ENCODE measurements at places on chromosomes 2 and 18.
A peak's percentile ranks its signal among the peaks of the same experiment; 100 is the strongest.

- DNase-seq, result no peak
These were observed 1752.4 kb upstream of the CELF4 start for GRCh38 chr18:39318008-39318407.

DNA sequence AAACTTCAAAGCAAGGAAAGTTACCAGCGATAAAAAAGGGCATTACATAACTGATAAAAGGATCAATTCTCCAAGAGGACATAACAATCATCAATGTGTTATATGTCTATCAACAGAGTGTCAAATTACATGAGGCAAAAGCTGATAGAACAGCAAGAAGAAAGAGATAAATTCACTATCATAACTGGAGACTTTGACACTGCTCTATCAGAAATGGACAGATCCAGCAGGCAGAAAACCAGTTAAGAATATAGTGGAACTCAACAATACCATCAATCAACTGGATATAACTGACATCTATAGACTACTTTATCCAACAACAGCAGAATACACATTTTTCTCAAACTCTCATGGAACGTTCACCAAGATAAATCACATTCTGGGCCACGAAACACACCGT lies 65.0 kb downstream of the ROCK2 start:
- DNase-seq, result no peak

GRCh38 chr2:198312596-198313483 lies 508.4 kb downstream of the PLCL1 start:
- DNase-seq, result no peak

- DNase-seq, result no peak
These were observed 377.8 kb downstream of the LRATD1 start for GRCh38 chr2:15010346-15010745.

DNA sequence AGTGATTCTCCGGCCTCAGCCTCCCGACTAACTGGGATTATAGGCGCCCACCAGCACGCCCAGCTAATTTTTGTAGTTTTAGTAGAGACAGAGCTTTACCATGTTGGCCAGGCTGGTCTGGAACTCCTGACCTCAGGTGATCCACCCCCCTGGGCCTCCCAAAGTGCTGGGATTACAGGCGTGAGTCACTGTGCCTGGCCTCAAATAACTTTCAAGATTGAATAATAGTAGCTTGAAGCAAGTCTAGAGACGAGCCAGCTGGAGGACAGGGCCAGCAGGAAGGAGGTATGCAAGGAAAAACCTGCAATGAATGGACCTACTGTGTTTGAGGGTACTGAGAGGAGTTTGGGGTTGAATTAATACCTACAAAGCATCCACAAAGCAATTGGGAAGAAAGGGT lies 87.5 kb downstream of the MSH2 start:
- DNase-seq, result no peak

DNA sequence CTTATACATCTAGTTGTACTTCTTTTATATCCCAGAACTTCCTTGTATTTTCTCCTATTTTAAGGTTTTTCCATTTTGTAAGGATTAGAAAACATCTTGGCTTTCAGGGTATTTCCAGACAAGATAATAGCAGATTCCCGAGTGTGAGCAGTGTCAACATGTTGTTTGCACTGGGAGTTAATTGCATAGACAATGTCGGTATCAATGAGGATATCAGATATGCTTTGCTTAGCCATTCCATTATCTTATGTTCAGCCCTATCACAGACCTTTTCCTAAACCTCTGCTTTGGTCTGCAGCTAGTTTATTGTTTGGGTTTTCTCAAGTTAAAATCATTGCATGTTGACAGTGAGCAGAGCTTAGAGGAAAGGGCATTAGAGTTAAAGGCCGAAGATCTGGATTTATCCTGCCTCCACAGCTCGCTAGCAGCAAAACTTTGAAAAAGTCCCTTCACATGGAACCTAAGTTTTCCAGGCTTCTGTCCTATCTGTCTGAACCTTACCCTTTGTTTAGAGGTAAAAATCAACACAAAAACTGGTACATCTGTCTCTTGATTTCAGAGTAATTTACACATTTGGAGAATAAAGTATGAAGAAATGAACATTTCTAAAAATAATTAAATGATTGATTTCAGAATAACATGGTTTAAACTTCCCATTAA lies 355.4 kb downstream of the KIAA1328 start:
- DNase-seq, result no peak

GRCh38 chr2:62430146-62430545 lies 75.8 kb downstream of the TMEM17 start:
- DNase-seq, result no peak

DNA sequence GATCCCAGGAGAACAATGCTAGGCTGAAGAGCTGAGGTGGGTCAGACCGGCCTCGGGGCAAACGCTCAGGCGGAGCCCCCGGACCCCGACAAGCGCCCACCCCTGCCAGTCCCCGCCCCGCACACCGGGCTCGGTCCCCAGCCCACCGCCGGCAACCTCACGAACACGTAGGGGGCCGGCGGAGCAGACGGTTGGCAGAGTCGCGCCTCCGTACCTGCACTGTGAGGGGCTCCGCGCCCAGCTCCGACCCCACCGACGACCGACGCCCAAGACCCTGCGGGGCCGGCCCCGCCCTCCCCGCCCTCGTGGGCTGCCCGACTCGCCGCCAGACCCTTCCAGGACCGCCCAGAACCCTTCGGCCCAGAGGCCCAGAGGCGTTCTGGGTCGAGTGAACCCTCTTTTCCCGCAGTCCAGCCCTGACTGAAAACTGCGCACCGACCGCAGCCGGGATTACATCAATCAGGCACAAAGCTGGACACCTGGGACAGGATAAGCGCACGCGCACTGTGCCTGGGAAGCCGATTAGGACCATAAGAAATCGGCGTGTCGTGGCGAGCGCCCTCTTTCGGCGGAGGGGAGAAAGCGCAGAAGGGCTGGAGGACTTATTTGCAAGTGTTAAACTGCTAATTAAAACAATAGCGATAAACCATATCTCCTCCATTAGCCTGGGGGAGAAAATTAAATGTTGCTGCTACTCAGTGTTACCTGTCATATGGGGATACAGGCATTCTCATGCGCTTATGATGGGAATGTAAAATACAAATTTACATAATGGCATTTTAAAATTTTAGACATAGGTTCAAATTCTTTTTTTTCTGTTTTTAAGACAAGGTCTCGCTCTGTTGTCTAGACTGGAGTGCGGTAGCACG lies 11.7 kb upstream of the DCTN1 start:
- DNase-seq, result peak; percentile 71

DNA sequence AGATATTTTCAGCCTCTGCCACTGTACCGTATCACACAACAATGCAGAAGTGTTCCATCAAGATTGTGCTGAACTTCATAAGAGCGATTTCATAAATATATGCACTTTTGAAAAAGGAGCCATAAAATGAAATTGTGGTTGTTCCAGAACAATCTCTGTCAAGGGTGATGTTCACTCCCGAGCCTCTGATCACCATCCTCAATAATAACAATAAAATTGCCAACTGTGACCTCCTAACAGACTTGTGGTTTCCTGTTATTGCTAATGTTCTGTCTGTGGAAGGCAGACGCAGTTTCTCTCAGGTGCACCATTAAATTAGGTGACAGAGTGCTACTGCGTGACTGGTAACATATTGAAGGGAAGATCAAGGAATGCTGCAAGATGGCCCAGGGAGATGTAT lies 383.7 kb downstream of the SOCS6 start:
- DNase-seq, result no peak

DNA sequence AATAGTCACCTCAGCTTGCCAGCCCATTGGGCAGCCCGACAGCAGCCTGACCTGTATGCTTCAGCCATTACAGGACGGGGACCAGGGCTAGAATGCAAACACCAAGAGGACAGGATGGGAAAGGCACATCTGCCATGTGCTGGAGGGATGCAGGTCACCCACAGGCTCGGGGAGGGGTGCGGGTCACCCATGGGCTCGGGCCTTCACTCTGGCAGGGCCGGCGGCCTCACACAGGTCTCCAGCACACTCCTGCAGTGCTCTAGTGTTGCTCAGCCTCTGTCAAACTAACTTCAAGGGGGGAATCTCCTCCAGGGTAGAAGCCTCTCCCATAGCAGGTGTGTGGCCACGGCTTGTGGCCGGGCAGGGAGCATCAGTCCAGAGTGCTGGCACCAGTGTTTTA lies 222.5 kb downstream of the SEPTIN10 start:
- DNase-seq, result no peak

DNA sequence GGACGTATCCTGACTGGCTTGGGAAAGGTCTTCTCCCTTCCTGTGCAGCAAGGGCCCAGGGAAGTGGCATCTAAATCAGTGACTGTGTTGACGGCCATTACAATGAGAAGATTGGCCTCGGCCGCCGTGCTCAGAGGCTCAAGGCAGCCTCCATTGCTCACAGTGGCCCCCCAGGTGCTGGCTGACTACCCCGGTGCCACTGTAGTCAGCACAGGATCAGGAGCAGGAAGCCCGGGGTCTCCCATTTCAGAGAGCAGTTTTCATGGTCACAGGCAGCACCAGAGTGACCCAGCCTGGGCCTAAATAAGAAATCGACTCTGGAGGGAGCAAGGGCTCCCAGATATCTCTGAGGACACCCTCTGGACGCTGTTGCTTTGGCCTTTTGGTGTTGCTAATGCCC lies 219.4 kb upstream of the ARL4C start:
- DNase-seq, result no peak

- no peak for DNase-seq
These were observed 3.7 kb downstream of the SERPINB5 start for GRCh38 chr18:63480476-63480875.

- no peak for DNase-seq
These were observed 81.4 kb downstream of the CABYR start for GRCh38 chr18:24220318-24220688.

DNA sequence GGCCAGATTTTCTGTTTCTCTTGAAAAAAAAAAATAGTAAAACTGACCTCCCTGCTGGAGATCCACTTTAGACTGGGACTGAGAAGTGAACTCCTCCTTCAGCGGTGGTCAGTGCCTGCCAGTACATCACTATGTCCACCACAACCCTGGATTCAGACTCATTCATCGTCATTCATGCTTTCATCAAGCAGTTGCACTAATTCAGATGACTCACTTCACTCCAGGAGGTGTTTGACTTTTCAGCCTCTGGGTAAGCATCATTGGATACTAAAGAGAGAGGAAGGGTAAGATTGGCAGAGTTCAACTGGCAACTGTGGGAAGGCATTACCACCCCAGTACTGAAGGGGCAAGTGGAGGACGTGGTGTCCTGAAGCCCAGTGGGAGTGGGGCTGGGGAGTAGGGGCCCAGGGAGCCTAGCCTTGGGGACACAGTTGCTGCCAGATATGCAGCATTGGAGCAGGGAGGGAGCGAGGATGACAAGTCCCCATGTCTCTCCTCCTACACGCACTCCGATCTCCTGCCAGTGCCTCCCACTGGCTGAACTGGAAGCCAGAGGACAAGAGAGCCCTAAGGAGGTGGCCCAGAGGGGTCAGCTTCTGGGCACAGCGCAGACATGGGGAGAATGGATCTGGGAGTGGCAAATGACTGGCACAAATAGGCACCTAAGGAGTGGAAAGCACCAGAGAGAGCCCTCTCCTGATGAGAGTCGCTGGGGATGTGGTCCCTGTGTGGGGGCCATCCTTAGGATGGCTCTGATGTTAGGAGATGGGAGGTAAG lies 111.1 kb downstream of the TGFA start:
- no peak for DNase-seq

- DNase-seq, result no peak
These were observed 140.4 kb downstream of the SMAD2 start for GRCh38 chr18:47790036-47790435.

- no peak for DNase-seq
These were observed 106.7 kb upstream of the ARL4C start for GRCh38 chr2:234603619-234604018.

- no peak for DNase-seq
These were observed 193.8 kb downstream of the RPIA start for GRCh38 chr2:88885275-88885674.

DNA sequence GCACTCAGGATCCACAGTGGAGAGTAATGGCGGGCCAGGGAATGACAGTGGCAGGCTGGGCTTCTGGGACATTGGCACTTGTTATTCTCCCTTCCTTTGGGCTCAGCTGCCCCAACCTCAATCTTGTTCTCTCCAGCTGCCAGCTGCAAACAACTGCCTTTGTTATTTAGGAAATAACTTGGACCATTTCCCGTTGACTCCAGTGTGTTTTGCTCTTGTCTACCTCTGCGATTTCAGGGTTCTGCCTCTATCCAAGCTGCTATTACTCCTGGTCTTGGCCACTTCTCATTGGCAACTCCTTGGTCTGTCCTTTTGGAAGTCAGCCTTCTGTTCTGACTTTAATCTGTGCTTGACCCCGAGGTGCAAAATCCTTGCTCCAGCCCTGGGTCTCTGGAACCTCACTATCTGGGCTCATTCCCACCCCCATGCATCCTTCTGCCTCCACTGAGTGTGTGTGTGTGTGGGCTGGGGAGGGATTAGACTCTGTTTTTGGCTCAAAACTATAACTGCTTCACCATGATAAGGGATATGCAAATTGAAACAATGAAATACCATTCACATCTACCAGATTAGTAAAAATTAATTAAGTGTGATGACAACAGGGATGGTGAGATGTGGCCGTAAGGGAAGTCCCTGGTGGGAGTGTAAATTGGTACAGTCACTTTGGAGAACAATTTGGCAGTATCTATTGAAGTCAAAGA lies 134.1 kb upstream of the CXCR4 start:
- DNase-seq, result no peak

- no peak for DNase-seq
These were observed 45.4 kb upstream of the TAF1B start for GRCh38 chr2:9797681-9798556.

GRCh38 chr18:7711495-7711894 lies 144.4 kb downstream of the PTPRM start:
- no peak for DNase-seq

GRCh38 chr2:77977471-77978063 lies 455.4 kb upstream of the LRRTM4 start:
- no peak for DNase-seq

- no peak for DNase-seq
These were observed 61.3 kb downstream of the CUL3 start for GRCh38 chr2:224523626-224524577.

GRCh38 chr2:241315879-241316631 lies at the start of gene SEPTIN2:
SEPTIN2 (plus strand) TSS chr2:241315925; CDS start chr2:241324233, 8,308 bp downstream.
- DNase-seq, result no peak

DNA sequence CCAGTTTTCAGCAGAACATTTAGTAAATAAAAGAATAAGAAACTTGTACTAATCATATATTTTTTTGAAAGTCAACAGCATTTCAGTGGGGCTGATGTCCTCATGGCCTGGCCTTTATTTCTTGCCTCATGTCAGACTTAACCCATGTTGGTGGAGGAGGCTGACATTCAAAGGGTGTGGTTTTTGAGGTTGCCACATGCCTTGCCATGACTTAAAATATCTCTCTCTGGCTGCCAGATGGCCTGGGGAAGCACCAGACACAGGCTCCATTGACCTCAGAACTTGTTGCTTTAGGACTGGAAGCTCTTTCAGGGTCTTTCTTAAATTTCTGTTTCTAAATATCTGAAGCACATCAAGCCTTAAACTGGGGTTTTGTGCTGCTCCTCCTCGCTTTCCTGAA lies 32.5 kb upstream of the CD28 start:
- no peak for DNase-seq

- DNase-seq, result no peak
These were observed 57.1 kb upstream of the RALBP1 start for GRCh38 chr18:9418047-9418690.

- DNase-seq, result no peak
These were observed 443.9 kb upstream of the VRK2 start for GRCh38 chr2:57602733-57603132.
